ENCODE measurements at places on chromosomes 13 and 19.

- DNase-seq = no peak
These were observed 1.8 kb upstream of the TMEM272 start for GRCh38 chr13:51846756-51847155.

DNA sequence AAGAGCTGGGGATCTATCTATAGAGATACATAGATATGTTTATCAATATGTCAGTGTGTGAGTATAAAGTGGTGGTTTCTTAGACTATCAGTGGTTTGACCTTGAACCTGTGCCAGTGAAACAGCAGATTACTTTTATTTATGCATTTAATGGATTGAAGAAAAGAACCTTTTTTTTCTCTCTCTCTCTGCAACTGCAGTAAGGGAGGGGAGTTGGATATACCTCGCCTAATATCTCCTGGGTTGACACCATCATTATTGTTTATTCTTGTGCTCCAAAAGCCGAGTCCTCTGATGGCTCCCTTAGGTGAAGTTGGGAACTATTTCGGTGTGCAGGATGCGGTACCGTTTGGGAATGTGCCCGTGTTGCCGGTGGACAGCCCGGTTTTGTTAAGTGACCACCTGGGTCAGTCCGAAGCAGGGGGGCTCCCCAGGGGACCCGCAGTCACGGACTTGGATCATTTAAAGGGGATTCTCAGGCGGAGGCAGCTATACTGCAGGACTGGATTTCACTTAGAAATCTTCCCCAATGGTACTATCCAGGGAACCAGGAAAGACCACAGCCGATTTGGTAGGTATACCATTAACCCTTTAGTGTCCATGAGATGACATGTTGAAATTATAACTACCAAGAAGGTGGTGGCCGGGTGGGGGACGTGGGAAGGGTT, 880 bp downstream of the FGF9 start:
- DNase-seq = no peak

GRCh38 chr13:77696879-77697216, 639 bp upstream of the SLAIN1 start:
- no peak for DNase-seq

DNA sequence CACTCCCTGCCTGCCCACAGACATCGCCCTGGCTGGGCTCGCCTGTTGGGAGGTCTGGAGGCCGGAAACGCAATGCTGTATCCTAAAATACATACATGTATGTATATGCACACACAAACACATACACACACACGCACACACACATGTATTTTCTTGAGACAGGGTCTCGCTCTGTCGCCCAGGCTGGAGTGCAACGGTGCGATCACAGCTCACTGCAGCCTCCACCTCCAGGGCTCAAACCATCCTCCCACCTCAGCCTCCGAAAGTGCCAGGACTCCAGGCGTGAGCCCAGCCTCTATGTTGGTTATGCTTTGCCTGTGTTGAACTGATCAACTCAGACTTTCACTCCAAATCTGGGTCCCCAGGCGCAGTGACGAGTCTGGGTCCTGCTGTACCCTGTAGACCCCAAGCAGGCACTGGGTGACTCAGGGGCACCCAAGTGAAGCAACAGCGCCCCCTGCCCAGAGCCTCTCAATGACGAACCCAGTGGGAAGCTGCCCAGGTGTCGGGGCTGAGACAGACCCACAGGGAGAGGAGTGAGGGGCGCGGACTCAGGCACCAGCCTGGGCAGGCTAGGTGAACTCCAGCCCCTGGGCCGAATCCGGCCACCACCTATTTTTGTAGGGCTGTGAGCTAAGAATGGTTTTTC, 27.4 kb upstream of the CACTIN start:
- no peak for DNase-seq

DNA sequence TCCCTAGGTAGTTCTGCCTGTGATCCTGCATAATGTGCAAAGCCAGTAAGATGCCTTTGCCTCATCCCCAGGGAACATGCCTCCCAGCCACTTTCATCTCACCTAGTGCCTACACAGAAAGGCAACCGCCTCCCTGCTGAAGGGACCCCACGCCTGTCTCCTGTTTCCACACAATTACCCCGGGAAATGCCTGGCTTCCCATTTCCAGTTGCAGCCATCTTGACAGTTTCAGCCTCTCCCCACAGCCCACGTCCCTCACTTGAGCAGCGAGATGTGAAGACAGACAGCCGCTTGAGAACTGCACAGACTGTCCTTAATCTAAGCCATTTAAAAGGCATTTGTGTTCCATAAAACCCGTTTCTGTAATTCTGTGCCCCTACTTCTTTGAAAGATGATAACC, 4.7 kb upstream of the UQCRFS1 start:
- no peak for DNase-seq

DNA sequence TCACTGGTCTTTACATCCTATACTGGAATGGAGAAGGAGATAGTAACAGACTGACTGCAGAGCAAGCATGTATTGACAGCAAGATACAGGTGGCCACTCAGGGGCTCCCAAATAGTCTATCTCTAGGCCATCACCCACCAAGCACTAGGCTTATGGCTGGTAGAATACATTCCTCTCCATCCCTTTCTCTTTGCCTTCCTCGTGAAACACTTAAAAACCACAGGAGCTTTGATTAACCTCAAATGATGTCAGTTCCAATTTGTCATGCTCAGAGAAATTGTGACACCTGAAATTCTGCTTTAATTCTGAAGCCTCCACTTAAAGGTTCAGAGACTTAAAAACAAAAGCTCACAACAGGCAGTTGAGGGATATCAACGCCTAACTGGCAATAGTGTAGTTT, 17.2 kb downstream of the ENOX1 start:
- DNase-seq = no peak

- no peak for DNase-seq
These were observed 19.3 kb upstream of the FREM2 start for GRCh38 chr13:38667526-38668109.

GRCh38 chr13:98910501-98910951, 67.3 kb downstream of the DOCK9 start:
- DNase-seq = no peak

DNA sequence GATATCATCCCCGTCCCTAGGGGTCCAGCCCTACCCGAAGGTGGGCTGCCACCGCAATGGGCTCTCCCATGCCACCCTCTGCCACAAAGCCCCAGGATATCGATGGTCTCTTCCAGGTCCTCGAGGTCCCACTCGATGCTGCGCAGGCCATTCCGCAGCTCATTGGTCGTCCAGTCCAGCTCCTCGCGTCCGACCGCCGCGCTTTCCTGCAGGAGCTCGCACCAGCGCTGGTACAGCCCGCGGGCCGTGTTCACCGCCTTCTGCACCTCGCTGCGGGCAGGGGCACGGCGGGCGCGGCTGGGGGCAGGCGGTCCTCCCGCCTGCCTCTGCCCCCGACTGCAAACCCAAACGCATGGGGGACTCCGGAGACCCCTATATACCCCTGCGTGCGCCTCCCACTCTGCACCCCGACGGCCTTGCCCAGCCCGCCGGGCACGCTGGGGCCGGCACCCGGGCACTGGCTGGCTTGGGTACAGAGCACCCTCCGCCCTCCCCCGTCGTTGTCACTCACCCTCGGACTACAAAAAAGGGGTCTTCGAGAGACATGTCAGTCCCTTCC, 468 bp downstream of the STX10 start:
- no peak for DNase-seq

DNA sequence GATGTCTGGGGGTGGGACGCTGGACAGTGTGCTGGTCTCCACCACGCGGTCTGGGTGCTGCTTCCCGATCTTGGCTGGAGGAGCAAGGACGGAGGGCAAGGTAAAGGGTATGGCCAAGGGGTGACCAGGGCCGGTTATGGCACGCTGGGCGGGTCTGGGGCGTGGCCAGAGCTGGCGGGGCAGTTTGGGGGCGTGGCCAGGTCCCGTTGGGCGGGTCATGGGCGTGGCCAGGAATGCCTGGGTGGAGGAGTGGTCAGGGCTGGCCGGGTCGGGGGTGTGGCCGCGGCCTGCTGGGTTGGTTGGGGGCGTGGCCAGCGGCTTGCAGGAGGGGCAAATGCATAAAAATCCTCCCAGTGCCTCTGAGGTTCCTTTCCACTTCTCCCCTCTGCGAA, 19.2 kb downstream of the GPX4 start:
- no peak for DNase-seq

DNA sequence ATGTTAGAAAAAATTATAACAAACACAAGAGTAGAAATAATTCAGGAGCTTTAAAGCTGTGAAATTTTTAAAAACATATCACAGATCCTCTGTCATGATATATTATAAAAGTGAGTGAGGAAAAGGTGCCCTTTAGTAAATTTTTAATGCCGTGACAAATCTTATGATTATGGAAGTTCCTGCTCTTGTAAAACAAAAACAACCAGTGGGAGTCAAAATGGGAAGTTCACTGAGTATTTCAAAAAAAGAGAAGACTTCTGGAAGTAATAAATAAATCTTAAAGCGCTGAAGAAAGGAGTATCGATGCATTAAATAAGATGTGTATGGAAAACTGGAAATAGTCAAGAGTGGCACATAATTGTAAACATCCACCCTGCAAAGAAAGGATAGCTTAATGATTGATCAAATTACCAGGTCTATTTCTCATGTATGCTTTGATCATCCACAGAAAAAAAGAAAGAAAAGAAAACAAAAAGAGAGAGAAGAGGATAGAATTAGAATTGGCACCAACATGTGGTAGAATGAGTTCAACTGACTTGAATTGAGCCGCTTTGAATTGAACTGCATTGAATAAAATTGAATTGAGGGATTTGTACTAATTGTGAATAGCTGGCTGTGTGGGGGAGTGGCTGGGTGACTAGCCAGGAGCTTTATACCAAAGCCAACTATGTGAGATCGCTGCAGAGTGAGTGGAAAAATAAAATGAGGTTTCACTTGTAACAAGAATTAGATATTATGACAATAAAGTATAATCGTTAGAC, 647.6 kb upstream of the SPRY2 start:
- no peak for DNase-seq

- no peak for DNase-seq
These were observed 16.0 kb downstream of the ILF3 start for GRCh38 chr19:10670182-10670581.

GRCh38 chr13:26759907-26760831, at the start of gene GPR12:
Gene GPR12, minus strand, starts transcription at chr13:26760786. Its CDS starts 959 bp downstream, at chr13:26759827.
- DNase-seq = peak; percentile 36

- DNase-seq = no peak
These were observed 5.4 kb upstream of the NUMBL start for GRCh38 chr19:40695881-40696280.

Data from left hindlimb (tissue), 1 donor.